ENCODE measurements at places on chromosomes 11 and 22.

GRCh38 chr22:35148381-35148780 is 82.4 kb downstream of the ISX start:
- DNase-seq, result no peak

DNA sequence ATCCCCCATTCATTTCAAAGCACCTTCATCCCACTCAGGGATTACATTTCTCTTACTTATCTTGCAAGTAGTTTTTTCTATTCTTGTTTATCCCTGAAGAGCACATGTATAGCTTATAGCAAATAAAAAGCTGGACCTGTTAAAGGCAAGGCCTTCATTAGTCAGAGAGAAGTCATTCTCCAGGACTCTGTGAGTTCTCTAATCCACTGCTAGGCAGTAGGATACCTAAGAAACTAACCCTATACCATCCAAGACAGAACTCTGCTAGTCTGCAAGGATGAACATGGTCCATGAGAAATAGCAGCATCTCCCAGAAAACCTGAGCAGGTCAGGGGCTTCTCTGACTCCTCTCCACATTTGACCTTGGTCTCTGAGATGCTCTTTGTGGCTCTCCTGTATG is 104.5 kb downstream of the KIRREL3 start:
- DNase-seq, result no peak

DNA sequence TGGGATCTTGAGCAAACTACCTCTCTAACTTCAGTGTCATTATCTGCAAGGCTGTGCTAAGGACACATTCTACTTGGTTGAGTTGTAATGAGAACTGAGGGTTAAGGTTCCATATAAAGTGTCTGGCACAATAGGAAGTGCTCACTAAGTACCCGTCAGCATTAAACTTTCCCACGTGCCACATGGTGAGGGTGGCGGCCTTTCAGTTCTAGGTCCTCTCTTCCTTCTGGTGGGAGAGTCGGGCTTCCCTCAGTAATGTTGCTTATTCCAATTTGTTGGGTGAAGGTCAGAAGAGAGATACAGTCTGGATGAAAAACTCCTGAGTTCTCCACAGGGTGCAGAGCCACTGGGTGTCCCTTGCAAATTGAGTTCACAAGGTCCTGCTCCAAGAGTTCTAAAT is 4.6 kb upstream of the CD6 start:
- no peak for DNase-seq

GRCh38 chr11:396511-396947 is 2.5 kb downstream of the PKP3 start:
- DNase-seq, result peak; percentile 38

GRCh38 chr11:73085189-73085875 is 56.8 kb downstream of the FCHSD2 start:
- DNase-seq, result peak; percentile 56

DNA sequence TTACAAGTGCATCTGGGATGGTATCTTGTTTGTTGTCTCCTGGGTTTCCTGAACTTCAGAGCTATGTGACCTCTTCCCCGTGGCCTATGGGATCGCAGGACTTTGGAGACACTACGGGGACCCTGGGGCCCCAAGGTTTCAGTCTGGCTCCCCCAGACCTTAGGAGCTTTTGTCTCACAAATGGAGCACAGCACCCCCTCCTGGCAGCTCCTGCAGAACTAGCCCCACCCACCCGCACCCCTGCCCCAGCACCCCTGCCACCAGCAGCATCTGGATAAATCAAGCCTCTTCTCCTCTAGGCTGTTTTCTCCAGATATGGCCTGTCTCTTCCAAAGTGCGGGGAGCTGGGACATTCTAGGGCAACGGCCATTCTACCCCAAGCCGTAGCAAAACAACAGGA is 10.4 kb downstream of the RCOR2 start:
- DNase-seq, result peak; percentile 39

GRCh38 chr11:19625438-19625837 is 87.2 kb upstream of the NAV2 start:
- no peak for DNase-seq

DNA sequence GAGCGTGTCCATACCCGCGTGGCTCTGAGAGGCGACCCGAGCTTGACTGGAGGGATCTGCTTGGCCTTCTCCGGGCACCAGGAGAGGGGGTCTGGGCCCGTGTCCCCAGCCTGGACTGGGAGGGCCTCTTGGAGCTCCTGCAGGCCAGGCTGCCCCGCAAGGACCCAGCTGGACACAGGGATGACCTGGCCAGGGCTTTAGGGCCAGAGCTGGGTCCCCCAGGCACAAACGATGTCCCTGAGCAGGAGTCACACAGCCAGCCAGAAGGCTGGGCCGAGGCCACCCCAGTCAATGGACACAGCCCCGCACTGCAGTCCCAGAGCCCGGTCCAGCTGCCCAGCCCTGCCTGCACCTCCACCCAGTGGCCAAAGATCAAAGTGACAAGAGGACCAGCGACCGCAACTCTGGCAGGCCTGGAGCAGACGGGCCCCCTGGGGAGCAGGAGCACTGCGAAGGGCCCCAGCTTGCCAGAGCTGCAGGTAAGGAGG is 38.2 kb downstream of the TRIOBP start:
- no peak for DNase-seq

DNA sequence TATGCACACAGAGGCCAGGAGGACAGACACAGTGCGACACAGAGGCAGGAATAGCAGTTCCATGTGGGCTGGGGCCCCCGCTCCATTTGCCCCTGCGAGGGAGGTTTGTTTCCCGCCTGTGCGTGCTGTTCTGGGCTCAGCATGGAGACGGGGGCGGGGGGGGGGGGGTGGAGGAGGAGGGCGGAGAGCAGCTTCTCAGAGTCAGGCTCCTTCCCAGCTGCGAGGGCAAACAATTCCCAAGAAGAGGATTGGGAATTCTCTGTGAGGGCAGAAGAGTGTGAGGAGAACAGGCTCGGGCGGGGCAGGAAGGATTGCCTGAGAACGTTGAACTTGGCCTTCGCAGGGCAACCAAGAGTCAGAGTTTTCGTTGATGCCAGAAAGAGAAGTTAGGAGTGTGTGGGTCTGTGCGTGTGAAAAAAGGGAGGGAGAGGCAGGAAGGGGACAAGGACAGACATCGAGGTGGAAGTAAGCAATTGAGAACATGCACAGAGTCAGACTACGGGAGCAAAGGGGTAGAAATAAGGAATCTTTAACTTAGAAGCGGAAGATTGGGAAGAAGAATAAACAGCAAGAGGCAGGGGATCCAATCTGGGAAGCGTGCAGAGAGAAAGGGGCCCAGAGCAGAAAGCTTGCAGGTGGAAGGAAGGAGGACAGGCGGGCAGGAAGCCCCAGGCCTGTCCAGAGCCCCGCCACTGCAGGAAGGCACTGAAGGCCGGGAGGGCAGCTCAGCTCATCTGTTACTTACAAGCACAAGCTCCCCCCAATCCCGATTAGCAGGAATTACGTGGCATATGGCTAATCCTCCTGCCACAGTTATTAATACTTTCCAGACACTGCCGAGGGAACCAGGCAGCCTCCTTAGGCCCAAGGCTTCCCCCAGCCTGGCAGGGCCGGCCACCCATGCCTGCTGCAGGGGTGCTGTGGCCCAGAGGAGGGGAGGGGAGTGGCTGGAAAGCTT is 15.6 kb upstream of the JAM3 start:
- DNase-seq, result no peak
